ENCODE measurements at places on chromosomes 1 and 21.

DNA sequence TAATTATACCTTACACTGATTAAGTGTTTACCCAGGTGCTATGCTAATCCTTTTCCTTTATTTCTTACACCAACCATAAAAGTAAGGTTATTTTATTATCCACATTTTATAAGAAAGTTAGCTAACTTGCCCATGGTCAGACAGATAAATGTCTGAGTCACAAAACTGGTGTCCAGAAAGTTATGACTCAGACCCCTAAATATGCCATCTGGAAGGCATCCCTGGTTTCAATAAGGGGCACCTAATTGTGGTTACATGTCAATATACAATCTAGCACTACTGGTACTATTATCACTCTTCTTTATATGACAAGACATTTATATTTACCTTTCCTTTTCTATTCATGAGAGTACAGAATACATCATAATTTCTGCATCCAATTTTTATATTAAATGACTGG lies 496.5 kb upstream of the ADGRL2 start:
- DNase-seq = no peak

- no peak for DNase-seq
Measured at GRCh38 chr1:98975113-98975512, 29.5 kb downstream of the PLPPR5 start.

DNA sequence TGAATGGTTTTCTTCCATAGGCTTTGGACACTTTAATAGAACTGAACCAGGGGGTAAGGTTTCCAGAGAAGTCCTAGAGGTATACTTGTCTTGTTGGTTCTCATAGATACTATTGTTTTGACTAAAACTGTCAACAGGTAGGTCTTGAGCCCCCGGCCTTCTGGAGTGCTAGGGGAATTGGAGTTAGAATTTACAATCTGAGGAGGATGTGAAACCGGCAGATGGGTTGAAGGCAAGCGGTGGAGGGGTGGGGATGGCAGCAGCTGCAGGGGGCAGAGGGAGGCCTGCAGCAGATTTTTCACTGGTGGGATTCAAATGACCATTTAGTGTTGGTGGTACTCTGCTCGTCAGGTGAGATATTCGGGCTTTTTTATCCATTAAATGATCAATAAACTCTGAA lies 4.3 kb upstream of the CD1D start:
- no peak for DNase-seq

DNA sequence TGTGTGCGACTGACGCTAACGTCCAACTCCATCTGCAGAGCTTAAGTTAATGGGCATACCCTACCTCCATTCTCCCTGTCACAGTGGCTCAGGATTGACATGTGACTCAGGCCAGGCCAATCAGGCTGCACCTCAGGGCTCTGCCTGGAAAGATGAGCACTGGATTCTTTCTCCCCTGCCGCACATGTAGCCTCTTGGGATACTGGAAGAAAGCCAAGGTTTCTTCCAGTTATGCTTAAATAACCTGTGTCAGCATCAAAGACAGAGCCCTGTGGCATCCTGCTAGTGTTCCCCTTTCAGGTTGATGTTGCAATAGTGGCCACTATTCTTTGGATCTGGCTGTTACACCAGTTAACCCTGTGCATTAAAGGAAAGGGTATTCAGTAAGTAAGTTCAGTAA lies 55.0 kb upstream of the SYT6 start:
- no peak for DNase-seq

Data from esophagus squamous epithelium (tissue), 5 donors.